Mesenchymal stem cell (in vitro differentiated cells and primary cell): ENCODE measurements at places on chromosomes 6 and 20.

- H3K27ac ChIP-seq, result no peak overlapping the region
- no peak for DNase-seq
- no peaks in the 10 kb centered on the region for H3K27me3 ChIP-seq
- no peak overlapping the region for H3K4me3 ChIP-seq
- no peaks in the 10 kb centered on the region for H3K4me1 ChIP-seq
Measured at GRCh38 chr20:50409495-50409894, 100.7 kb upstream of the PTPN1 start.

DNA sequence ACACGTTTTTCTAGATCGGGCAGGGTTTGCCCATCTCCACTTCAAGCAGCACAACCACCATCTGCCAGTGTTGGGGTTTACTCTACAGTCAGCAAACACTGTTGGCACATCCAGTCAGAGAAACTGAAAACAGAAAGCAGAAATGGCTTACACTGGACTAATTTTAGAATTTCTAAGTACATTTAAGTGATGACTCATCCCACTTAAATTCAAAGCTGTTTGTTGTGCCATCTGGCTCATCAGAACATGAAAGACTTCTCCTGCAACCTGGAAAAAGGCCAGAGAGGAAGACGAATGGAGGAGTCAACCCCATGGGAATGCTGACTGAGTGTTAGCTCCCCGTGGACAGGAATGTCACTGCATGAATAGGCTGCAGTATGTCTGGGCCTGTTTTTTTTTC lies 21.8 kb downstream of the FAM209B start:
- no peak overlapping the region for H3K4me3 ChIP-seq
- H3K4me1 ChIP-seq, result peaks cover 1% of the 10 kb centered on the region

- no peak overlapping the region for H3K27ac ChIP-seq
- H3K36me3 ChIP-seq, result peaks cover 22% of the 10 kb centered on the region
- H3K4me3 ChIP-seq, result no peak overlapping the region
- no peak for DNase-seq
- H3K4me1 ChIP-seq, result peaks cover 14% of the 10 kb centered on the region
- no peaks in the 10 kb centered on the region for H3K27me3 ChIP-seq
Measured at GRCh38 chr6:35298625-35299140, 1.1 kb downstream of the DEF6 start.

DNA sequence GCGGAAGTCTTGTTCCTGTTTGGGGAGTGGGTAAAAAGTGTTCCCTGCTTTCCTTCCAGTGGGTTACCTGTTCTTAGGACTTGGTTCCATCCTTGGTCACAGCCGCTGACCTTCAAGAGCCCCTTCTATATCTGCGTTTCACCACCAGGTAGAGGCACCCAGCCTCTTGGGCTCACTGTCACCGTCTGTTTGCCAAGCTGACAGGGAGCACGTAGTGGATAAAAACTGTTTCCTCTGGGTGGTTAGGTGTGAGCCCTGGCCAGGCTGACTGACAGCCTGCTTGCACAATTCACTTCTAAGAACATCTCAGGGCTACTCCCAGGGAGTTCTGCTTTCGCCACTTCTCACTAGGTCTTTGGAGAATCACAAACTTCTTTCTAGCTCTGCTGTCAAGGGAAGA lies 1.8 kb upstream of the JPH2 start:
- no peak overlapping the region for H3K4me3 ChIP-seq
- DNase-seq, result no peak
- no peak overlapping the region for H3K27ac ChIP-seq
- H3K27me3 ChIP-seq, result no peaks in the 10 kb centered on the region

GRCh38 chr6:84442208-84442607 lies 214.8 kb upstream of the CEP162 start:
- DNase-seq, result no peak
- H3K4me1 ChIP-seq, result peaks cover 3% of the 10 kb centered on the region
- no peaks in the 10 kb centered on the region for H3K36me3 ChIP-seq
- H3K27me3 ChIP-seq, result no peaks in the 10 kb centered on the region
- H3K4me3 ChIP-seq, result no peak overlapping the region
- no peak overlapping the region for H3K27ac ChIP-seq

DNA sequence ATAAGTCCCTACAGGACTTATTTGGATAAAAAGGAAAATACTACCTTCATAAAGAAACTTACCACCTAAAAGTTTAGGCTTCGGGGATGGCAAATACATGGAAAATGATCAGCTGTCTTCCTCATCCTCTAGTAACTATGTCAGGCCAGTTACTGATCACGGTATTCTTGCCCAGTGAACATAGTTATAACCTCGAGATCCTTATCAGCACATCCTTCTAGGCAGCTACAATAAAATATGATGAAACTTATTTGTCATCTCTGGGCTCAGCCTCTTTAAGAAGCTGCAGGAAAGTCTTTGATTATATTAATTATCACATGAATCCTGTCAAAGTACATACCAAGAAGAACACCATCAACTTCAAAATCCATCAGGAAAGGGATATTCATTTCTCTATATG lies 41.8 kb downstream of the SF3B5 start:
- H3K4me1 ChIP-seq, result no peaks in the 10 kb centered on the region
- no peaks in the 10 kb centered on the region for H3K36me3 ChIP-seq
- DNase-seq, result no peak

DNA sequence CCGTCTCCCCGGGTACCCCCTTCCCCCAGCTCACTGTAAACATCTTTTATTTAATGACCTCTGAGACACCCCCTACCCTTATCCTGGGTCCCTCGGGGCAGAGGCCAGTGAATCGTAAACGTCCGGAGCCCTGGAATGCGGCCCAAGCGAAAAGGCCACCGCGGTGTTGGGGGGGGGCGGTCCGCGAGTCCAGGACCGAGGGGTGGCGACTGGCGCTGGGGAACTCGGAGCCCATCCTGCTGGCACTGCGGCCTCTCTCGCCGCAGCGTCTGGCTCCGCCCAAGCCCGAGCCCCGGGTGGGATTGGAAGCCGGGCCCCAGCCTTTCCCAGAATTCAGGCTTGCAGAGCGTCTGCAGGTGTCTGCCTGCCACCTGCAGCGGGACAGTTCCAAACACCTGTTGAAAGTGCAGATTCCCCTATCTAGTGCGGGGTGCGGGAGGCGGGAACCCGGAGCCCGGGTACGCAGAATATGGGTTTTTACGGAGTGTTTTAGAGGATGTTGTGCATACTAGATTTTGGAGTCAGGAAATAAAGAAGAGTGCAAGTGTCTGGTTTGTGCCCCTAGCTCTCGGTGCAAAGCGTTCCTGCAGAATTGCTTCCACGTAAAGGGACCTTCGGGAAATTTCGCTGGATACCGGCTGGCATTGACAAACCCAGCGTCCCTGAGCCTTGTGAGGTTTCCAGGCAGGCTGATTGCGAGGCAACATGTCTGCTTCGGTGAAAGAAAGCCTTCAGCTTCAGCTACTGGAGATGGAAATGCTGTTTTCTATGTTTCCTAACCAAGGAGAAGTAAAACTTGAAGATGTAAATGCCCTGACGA lies 800 bp downstream of the RWDD2A start:
- no peak overlapping the region for H3K27ac ChIP-seq
- H3K4me3 ChIP-seq, result peak overlapping the region; percentile 95
- DNase-seq, result peak; percentile 59
